Sigmoid colon (tissue), 7 donors: ENCODE measurements at places on chromosomes 12 and 14. TPM values are rescaled to one million over a fixed set of nuclear protein-coding genes. Genes with fewer than 3 reads are reported as not detected.

The ENDOU gene
- total RNA-seq, result 1.6 TPM

The RFX4 gene
- total RNA-seq, result not detected

DNA sequence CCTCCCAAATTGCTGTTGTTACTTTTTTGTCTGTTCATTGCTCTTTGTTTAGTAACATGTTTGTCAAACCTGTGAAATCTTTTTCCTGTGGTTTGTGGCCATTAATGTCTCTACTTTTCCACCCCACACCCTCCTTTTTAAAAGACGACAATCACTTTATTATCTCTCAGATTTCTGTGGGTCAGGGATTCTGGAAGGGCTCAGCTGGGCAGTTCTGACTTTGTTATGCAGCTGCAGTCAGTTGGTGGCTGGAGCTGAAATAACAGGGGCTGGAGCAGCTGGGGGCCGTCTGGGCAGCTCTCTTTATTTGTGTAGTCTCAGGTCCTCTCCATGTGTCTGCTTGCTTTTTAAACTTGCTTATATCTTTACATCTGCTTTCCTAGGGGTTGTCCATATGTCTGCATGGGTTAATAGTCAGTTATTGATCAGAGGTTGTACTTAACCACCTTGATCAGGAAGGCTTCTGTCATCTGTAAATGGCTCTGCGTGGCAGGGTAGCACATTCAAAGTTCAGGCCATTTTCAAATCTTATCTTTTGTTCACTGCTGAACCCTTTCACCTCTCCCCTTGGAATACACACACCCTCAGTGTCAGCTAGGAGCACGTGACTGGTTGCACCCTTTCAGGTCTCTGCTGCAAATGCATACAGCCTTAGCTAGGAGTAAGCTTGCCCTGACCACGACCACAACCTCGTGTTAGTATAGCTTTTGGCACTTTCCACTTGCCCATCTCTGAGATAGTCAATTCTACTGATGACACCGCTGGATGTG is 27.9 kb downstream of the BORCS5 start:
- peaks cover 4% of the 10 kb centered on the region for H3K4me1 ChIP-seq
- H3K36me3 ChIP-seq, result no peaks in the 10 kb centered on the region
- H3K27me3 ChIP-seq, result no peaks in the 10 kb centered on the region
- H3K27ac ChIP-seq, result no peak overlapping the region
- H3K4me3 ChIP-seq, result no peak overlapping the region

- no peaks in the 10 kb centered on the region for H3K27me3 ChIP-seq
- H3K4me1 ChIP-seq, result no peaks in the 10 kb centered on the region
- H3K36me3 ChIP-seq, result no peaks in the 10 kb centered on the region
- H3K4me3 ChIP-seq, result no peak overlapping the region
- no peak for DNase-seq
These were observed 611.3 kb upstream of the TMEM132C start for GRCh38 chr12:127655691-127656090.
